Pancreas (tissue), 10 donors: ENCODE measurements at places on chromosomes 5 and 9. TPM values are rescaled to one million over a fixed set of nuclear protein-coding genes. Genes with fewer than 3 reads are reported as not detected.

DAP gene
- 124 TPM for total RNA-seq

MOB3B gene
- total RNA-seq: 5.7 TPM

GRCh38 chr5:104937598-104937997 is 1375.0 kb upstream of the NUDT12 start:
- no peaks in the 10 kb centered on the region for H3K27me3 ChIP-seq
- no peak overlapping the region for H3K4me3 ChIP-seq
- no peak overlapping the region for H3K27ac ChIP-seq
- no peak for DNase-seq

DNA sequence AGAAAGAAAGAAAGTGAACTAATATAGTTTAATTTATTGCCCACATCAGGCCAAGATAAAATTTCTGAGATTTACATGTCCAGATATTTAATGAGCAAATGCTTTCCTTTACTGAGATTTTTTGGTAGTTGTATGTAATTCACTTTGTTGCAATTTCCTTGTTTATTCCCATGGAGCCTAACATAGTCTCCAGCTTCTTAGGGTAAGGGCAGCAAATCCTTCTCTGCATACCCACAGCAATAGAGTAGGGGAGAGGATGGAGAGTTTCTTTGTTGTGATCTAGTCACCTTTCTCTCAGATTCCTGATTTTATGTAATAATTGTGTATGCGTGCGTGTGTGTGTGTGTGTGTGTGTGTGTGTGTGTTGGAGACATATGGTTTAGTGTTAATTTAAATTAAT is 51.6 kb upstream of the DPYSL3 start:
- no peak overlapping the region for H3K27ac ChIP-seq
- H3K4me3 ChIP-seq: no peak overlapping the region
- no peak for DNase-seq
- H3K4me1 ChIP-seq: no peaks in the 10 kb centered on the region
- no peaks in the 10 kb centered on the region for H3K36me3 ChIP-seq

DNA sequence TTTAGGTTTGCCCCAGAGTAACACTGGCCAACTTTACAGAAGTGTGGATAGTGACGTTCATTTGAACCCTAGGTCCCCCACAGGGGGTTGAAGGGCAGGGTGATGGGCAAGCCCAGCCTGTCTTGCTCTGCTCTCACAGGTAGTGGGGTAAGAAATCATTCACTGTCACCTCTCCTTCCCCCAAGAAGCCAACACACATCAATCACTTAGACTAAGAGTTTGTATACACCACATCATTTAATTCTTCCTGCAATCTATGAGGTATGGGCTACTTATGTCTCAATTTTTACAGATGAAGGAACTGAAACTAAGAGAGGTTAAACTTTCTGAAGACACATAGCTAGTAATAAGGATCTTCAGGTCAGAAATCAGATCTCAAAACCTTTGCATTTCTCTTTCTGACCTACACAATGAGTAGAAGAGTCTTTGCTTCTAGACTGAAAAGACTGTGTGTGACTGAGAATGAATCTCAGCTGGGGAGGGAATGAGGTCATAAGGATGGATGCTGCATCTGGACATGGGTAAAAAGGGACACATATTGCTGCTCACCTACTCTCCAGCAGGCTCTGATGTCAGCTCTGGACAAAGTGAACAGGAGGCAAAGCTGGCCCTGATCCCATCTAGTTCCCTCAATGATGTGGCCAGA is 81.0 kb upstream of the EQTN start:
- H3K4me3 ChIP-seq: no peak overlapping the region
- H3K27ac ChIP-seq: no peak overlapping the region
- peaks cover 49% of the 10 kb centered on the region for H3K4me1 ChIP-seq
- no peak for DNase-seq

- no peaks in the 10 kb centered on the region for H3K27me3 ChIP-seq
- H3K27ac ChIP-seq: no peak overlapping the region
- no peaks in the 10 kb centered on the region for H3K36me3 ChIP-seq
Measured at GRCh38 chr5:102991802-102992201, 128.1 kb downstream of the GIN1 start.

SLC1A3 gene
- total RNA-seq: 1.7 TPM
